Mucosa of gallbladder (tissue), 1 donor: ENCODE measurements at places on chromosomes 16 and 17. TPM values are rescaled to one million over a fixed set of nuclear protein-coding genes. Genes with fewer than 3 reads are reported as not detected.

GRCh38 chr17:600576-601243 is 113.9 kb downstream of the VPS53 start:
- no peak for DNase-seq

GRCh38 chr17:73911726-73912372 is 267.6 kb upstream of the SDK2 start:
- no peak for DNase-seq

DNA sequence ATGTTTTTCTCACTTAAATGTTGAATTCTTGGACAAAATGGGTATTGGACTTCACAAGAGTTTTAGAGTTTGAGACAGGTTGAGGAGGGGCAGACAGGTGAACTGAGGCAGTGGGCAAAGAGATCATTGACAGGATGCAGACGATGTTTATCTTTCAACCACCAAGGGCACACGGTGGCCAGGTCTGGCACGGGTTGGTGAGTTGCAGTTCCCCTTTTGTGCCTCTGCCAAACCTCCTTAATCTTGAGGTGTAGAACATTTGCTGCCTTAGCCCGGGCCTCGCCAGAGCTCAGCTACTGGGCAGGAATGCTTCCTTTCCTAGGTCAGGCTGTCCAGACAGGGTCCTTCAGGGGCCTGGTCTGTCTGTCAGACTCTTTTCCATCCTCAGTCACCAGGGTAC is 567.4 kb upstream of the SOX9 start:
- DNase-seq = no peak

- DNase-seq = no peak
These were observed 6.9 kb upstream of the EFTUD2 start for GRCh38 chr17:44906010-44906646.

The KRTAP4-6 gene
- total RNA-seq = not detected

The SEZ6L2 gene
- 113 TPM for total RNA-seq

The TEKT5 gene
- total RNA-seq = not detected
